ENCODE measurements at places on chromosomes 1 and 21. TPM values are rescaled to one million over a fixed set of nuclear protein-coding genes. Genes with fewer than 3 reads are reported as not detected.

ANGPTL7 gene
- under 0.01 TPM for total RNA-seq

- DNase-seq = no peak
- no peak overlapping the region for H3K4me3 ChIP-seq
- no peaks in the 10 kb centered on the region for H3K4me1 ChIP-seq
- no peak overlapping the region for H3K27ac ChIP-seq
Observed at GRCh38 chr21:31030367-31031106, 7.7 kb downstream of the KRTAP19-8 start.

GRCh38 chr21:21101911-21102310 is 103.7 kb downstream of the NCAM2 start:
- no peaks in the 10 kb centered on the region for H3K36me3 ChIP-seq
- H3K4me3 ChIP-seq = no peak overlapping the region
- H3K27me3 ChIP-seq = no peaks in the 10 kb centered on the region
- H3K4me1 ChIP-seq = no peaks in the 10 kb centered on the region

DNA sequence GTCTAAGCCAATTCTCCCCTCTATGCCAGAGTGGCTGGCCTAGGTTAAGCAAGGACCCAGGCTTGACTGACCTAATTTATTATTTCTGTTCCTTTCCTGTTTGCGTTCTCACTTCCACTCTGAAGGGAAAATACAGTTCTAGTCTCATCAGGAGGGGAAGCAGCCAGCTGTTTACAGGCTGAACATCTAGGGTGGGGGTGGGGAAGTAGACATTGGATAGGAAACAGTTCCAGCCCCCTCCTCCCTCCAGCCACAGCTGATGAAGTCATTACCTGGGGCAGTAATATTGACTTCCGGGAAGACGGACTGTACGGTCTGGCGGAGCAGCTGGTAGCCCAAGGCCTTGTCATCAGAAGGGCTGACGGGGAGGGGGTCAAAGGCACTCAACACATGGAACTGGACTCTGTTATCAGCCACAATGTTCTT is 17.6 kb downstream of the PM20D1 start:
- no peak overlapping the region for H3K4me3 ChIP-seq
- H3K27ac ChIP-seq = no peak overlapping the region
- H3K27me3 ChIP-seq = peaks cover 3% of the 10 kb centered on the region
- H3K36me3 ChIP-seq = no peaks in the 10 kb centered on the region
- DNase-seq = no peak

GRCh38 chr1:90795431-90795830 is 78.3 kb upstream of the BARHL2 start:
- no peak overlapping the region for H3K4me3 ChIP-seq
- H3K27me3 ChIP-seq = peaks cover 2% of the 10 kb centered on the region
- DNase-seq = no peak
- H3K4me1 ChIP-seq = no peaks in the 10 kb centered on the region
- H3K27ac ChIP-seq = no peak overlapping the region

GPR61 gene
- not detected for total RNA-seq

All from osteoblast (primary cell).